Sciatic nerve (tissue), 2 donors: ENCODE measurements at places on chromosomes 5 and 9. TPM values are rescaled to one million over a fixed set of nuclear protein-coding genes. Genes with fewer than 3 reads are reported as not detected.

RANBP17 gene
- 14.8 TPM for total RNA-seq

IFNA21 gene
- not detected for total RNA-seq

SLC6A3 gene
- not detected for total RNA-seq

F2RL1 gene
- total RNA-seq: 0.76 TPM

ANKRD34B gene
- total RNA-seq: not detected

ASPN gene
- 14.4 TPM for total RNA-seq

TAF11L5 gene
- not detected for total RNA-seq

ANKDD1B gene
- total RNA-seq: 3.6 TPM

FOXD4L6 gene
- total RNA-seq: not detected

FAM151B gene
- total RNA-seq: 3.9 TPM

FCN2 gene
- not detected for total RNA-seq

DMGDH gene
- 8.0 TPM for total RNA-seq

DNA sequence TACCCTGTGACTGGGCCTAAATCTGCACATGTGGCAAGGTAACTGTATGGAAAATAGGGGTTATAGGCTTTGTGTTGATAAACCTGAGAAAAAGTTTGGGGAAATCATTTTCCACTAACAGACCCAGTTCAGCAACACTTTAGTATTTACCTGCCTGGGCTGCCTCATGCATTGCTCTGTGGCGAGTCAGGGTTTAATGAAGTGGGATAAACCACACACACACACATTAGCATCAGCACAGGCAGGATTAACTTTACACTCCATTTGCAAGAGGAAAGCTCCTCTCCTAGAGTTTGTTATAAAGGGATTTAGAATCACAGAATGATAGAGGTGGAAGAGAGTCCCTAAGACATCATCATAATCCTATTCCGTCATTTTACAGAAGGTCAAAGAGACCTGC is 20.0 kb upstream of the ZCCHC7 start:
- no peak for DNase-seq

GRCh38 chr5:40385544-40385943 is 294.2 kb upstream of the PTGER4 start:
- DNase-seq: no peak

- no peak for DNase-seq
These were observed 1.2 kb downstream of the USP20 start for GRCh38 chr9:129836311-129837007.

DNA sequence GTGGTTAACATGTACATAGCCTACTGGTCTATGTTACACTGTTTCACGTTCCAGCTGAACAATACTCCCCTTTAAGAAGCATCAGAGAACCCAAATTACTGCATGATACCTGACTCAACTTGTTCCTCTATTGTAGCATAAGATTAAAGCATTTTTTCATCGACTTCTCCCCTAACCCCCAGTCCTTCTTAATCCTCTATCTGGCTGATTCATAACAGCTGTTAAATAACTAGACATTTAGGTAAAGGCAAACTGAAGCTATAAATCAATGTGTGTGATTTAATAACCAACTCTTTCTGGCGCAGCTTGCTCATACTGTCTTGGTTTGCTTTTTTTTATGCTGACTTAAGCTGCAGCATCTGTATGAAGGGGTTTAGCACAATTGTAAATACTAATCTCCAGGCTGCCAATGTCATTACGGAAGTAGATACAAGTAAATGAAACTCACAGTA is 94.2 kb upstream of the MTAP start:
- no peak for DNase-seq

GRCh38 chr5:5980538-5980895 is 397.8 kb downstream of the MED10 start:
- no peak for DNase-seq

GRCh38 chr5:13558408-13558807 is 386.1 kb downstream of the DNAH5 start:
- DNase-seq: no peak

DNA sequence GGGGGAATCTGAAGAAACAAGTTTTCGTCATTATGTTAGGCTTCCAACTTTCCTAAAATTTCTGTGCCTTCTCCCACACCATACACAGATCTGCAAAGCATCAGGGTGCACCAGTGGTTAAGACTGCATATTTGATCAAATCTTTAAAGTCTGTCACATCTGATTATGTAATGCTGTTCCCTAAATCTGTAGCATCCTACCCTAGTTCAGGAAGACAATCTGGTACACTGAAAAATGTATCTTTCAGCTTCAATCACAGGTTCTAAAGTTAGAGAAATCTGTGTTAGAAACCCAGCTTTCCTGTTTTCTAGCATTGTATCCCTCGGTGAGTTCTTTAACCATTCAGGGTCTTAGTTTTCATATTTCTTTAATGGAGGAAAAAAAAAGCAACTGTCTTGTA is 3.9 kb downstream of the SSBP2 start:
- DNase-seq: no peak

- DNase-seq: no peak
These were observed 53.6 kb downstream of the ERGIC1 start for GRCh38 chr5:172887692-172888091.

DNA sequence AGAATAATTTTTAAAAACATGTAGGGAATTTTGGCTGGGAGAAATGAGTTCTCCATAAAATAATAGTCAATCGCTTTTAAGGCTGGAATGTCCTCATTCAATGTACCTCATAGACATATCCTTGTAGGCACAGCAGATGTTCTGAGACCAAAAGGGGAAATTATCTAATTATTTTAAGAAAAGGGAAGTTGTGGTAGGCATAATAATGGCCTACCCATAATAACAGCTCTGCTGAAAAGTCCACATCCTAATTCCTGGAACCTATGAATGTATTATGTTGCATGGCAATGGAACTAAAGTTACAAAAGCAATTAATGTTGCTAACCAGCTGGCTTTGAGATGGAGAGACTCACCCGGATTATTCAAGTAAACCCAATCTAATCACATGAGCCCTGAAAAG is 216.1 kb downstream of the TRIM36 start:
- DNase-seq: no peak

- peak; percentile 58 for DNase-seq
These were observed 1.4 kb downstream of the GLIS3 start for GRCh38 chr9:4298255-4299004.

GRCh38 chr9:27125030-27125429 is 16.0 kb downstream of the TEK start:
- DNase-seq: no peak

DNA sequence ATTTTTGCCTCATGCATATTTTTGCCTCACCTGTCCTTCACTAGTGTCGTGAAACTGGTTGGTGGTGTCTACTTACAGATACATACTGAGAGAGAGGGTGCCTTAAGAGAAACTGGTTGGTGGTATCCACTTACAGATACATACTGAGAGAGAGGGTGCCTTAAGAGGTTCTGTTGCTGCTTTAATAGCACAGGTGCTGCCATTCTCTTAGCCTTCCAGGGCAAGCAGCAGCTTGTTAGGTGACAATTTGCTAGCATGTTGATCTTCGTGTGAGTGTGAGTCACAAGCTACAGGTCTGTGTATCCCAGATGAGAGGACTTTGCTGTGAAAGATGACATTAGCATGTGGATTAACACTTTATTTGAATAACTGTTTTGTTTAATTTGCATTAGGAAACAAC is 1.4 kb downstream of the PTTG1 start:
- no peak for DNase-seq

GRCh38 chr9:36866840-36867239 is 167.2 kb downstream of the PAX5 start:
- DNase-seq: no peak

DNA sequence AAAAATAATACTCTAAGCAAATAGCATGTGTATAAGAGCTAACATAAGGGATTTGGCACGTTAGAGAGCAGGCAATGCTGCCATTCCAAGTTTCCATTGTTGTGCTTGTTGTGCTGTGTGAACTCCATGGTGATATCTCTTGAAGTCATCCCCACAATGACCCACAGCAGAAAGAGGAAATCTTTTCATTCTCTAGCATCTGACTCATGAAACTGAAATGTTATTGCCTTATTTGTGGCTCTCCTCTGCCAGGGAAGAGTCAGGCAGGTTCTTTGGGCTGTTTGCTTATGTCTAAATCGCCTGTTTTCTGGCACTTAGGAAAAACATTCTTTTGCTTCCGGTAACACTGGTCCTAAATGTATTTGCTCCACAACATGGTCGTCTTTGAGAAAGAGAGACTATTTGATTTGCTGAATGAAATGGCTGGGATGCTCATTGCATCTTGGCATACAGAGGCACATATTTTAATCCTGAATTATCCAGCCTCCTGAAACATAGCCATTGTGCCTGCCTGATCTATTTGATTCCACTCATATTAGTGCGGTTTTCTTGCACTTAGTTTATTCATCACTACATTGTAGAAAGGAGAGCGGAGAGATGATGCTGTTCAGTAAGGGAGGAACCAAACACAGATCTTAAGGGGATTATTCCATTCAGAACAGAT is 188.8 kb downstream of the CSNK1G3 start:
- DNase-seq: no peak

- DNase-seq: no peak
These were observed 10.8 kb downstream of the OSMR start for GRCh38 chr5:38856660-38857059.

DNA sequence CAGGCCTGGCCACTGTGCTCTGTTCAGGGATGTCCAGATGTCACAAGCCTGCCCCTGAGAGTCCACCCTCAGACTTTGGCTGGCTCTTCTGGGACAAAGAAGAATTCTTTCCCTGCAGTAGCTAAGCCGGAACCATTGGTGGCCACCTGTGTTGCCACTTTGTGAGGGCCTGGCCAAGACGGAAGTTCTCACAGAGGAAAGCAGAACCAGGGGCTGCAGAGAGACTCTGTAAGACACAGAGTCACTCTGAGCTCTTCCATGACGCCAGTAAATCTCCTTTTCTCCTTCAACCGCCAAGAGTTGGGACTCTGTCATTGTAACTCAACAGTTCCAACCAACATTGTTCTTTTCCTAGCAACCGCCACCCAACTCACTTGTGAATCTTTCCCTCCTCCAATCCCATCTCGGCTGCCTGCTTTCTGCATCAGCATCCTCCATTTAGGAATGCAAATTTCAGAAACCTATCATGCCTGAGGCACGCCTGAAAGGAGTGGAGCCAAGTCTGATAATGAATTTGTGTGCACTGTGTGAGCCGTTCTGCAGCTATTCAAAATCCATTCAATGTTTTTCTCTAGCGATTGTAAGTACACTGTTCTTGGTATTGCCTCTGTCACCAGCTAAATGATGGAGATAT is 37.8 kb upstream of the ATP6V1G1 start:
- DNase-seq: no peak

- DNase-seq: no peak
These were observed 18.6 kb downstream of the SLC6A7 start for GRCh38 chr5:150208187-150209098.

GRCh38 chr5:76513476-76513875 is 109.7 kb downstream of the F2RL2 start:
- no peak for DNase-seq

GRCh38 chr5:44605926-44606325 is 202.8 kb upstream of the MRPS30 start:
- DNase-seq: no peak

DNA sequence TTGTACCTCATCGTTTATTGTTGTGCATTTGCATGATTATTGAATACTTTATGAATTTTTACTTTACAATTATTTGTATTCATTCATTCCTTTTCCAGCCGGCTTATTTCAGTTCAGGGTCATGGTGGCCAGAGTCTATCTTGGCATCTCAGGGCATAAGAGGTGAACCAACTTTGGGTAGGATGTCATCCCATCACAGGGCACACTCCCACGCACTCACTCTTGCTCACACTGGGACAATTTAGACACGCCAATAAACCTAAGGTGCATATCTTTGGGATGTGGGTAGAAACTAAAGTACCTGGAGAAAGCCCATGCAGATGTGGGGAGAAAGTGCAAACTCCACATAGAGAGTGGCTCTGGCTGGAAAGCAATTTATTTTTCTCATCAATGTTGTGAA is 158.1 kb upstream of the MAST4 start:
- DNase-seq: no peak

- no peak for DNase-seq
These were observed 102.2 kb downstream of the PCSK5 start for GRCh38 chr9:75992482-75993206.

GRCh38 chr9:94981723-94982090 is 255.2 kb downstream of the AOPEP start:
- no peak for DNase-seq
